ENCODE measurements at places on chromosomes 2 and 18.

- DNase-seq = no peak
- H3K36me3 ChIP-seq = peaks cover 15% of the 10 kb centered on the region
- H3K4me1 ChIP-seq = peaks cover 23% of the 10 kb centered on the region
- no peak overlapping the region for H3K27ac ChIP-seq
- H3K4me3 ChIP-seq = no peak overlapping the region
- no peaks in the 10 kb centered on the region for H3K27me3 ChIP-seq
Measured at GRCh38 chr2:105042189-105042588, 4.3 kb downstream of the MRPS9 start.

DNA sequence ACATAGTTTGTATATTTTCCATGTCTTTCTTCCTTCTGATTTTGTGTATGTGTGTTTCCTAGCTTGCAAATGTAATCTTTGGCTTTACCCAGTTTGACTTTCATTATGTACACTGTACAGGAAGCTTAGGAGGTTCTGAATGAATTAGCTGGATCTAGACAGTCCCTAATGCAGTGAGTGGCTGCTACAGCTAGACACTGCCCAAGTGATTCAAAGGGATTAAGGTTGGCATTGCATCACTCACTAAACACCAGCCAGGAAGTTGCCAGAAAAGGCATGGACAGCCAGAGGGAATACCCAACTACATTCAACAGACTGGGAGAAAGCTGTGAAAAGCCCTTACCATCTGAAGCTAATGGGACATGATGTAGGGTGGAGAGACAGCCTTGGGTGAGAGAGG lies 316.0 kb upstream of the MEX3C start:
- no peak overlapping the region for H3K4me3 ChIP-seq
- no peak for DNase-seq
- no peaks in the 10 kb centered on the region for H3K27me3 ChIP-seq
- H3K4me1 ChIP-seq = no peaks in the 10 kb centered on the region

- peaks cover 64% of the 10 kb centered on the region for H3K36me3 ChIP-seq
- no peak for DNase-seq
- peaks cover 48% of the 10 kb centered on the region for H3K4me1 ChIP-seq
- H3K27me3 ChIP-seq = no peaks in the 10 kb centered on the region
Measured at GRCh38 chr2:233140978-233141377, 80.8 kb downstream of the INPP5D start.

DNA sequence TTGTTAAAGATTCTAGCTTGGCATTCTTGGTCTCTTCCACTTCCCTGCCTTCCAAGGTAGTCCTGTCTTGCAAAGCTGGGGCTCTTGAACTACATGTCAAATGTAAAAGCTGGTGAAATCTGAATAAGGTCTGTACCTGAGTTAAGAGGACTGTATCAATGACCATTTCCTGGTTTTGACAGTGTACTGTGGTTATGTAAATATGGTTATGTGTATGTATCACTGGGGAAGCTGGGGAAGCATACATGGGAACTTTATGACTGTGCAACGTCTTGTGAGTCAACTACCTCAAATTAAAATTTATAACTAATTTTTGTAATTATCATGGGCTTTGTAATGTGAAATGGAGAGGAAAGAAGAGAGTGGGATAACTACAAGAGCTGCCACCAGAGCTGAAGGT lies 81.7 kb downstream of the COL4A4 start:
- DNase-seq = no peak
- no peaks in the 10 kb centered on the region for H3K36me3 ChIP-seq
- no peak overlapping the region for H3K4me3 ChIP-seq
- H3K4me1 ChIP-seq = no peaks in the 10 kb centered on the region
- no peak overlapping the region for H3K27ac ChIP-seq
- peaks cover 6% of the 10 kb centered on the region for H3K27me3 ChIP-seq

GRCh38 chr2:42944779-42945415 lies 152.5 kb upstream of the HAAO start:
- DNase-seq = no peak
- no peaks in the 10 kb centered on the region for H3K36me3 ChIP-seq
- H3K27ac ChIP-seq = no peak overlapping the region
- peaks cover 6% of the 10 kb centered on the region for H3K4me1 ChIP-seq
- H3K27me3 ChIP-seq = no peaks in the 10 kb centered on the region

DNA sequence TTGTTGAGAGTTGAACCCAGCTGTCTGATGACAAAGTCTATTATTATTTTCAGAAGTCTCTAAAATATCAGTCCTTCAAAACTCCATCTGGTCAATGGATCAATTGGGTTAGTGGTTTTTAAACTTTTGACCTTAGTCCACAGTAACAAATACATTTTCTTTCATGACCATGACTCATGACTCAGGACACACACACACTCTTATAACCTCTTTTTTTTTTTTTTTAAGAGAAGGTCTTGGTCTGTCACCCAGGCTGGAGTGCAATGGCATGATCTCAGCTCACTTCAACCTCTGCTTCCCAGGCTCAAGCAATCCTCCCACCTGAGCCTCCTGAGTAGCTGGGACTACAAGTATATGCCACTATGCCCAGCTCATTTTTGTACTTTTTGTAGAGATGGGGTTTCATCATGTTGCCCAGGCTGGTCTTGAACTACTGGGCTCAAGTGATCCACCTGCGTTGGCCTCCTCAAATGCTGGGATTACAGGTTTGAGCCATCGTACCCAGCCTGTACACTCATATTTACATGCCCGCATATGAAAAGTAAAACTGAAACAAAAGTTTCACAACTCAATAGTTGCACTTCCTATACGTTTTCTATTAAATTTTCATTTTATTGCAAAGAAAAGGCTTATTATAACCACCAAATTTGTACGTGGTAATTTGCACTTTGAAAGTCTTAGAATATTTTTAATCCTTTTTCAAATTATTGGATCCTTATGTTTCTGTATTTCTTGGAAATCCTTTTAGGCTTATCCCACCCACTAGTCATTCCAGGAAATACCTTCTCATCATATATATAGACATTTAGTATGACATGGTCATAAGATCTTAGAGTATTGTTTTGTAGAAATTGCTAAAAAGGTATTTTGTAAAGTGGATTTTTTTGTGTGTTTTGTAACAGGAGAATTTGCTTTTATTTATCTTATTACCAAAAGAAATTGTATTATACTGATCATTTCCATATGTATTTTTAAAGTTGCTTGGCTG lies 199.0 kb downstream of the LPIN1 start:
- DNase-seq = no peak
- H3K36me3 ChIP-seq = peaks cover 5% of the 10 kb centered on the region
- peaks cover 10% of the 10 kb centered on the region for H3K4me1 ChIP-seq
- H3K27ac ChIP-seq = peak overlapping the region; percentile 86
- H3K4me3 ChIP-seq = peak overlapping the region; percentile 71

DNA sequence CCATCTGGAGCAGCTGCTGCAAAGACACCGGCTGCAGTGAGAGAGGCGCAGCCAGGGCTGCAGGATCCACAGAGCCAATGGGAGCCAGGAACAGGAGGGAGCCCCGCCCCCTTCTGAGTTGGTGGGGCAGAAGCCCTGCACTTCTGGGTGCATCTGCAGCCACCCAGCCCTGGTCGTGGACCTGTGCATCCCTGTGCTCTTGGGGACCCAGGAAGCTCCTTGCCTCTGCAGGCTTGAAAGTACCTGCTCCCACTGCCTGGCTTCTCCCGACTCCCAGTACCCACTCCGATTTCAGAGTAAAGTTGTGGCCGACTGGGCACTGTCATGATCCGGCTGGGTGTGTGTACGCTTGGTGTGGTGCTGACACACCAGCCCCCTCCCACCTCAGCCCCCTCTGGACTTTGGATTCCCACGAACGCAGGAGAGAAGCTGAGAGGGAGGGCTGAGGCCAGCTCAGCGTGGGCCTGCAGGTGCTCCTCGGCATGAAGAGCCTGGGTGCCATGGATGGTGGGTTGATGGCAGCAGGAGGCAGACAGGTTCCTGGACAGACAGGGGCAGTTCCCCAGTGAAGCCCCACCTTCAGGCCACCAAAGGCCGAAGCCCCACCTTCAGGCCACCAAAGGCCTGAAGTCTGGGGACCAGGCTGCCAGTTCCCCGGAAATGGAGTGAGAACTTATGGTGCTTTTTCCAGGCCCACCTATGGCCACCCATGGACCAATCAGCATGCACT lies 34.9 kb downstream of the LRRTM4 start:
- no peaks in the 10 kb centered on the region for H3K27me3 ChIP-seq
- no peak overlapping the region for H3K4me3 ChIP-seq
- H3K27ac ChIP-seq = no peak overlapping the region

GRCh38 chr2:173109253-173110188 lies 33.9 kb downstream of the MAP3K20 start:
- peaks cover 9% of the 10 kb centered on the region for H3K27me3 ChIP-seq
- H3K4me1 ChIP-seq = peaks cover 7% of the 10 kb centered on the region
- H3K36me3 ChIP-seq = peaks cover 18% of the 10 kb centered on the region
- DNase-seq = no peak
- H3K4me3 ChIP-seq = no peak overlapping the region

DNA sequence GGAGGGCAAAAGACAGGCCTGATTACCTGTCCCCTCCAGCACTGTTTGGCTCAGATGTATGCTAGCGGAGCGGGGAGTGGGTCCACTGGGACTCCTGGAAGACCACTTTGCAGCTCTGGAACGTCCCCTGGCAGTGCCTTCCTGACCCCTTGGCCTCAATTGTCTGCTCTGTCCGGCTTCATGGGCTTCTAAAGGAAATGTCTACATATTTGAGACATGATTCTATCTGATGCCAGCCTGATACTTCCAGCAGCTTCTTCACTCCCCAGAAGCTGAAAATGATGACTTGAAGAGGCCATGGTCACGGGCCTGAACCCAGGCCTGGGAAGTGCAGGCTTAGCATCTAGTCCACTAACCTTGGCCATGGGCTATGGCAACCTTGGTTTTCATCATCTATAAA lies 112.1 kb downstream of the ACAA2 start:
- no peak overlapping the region for H3K4me3 ChIP-seq
- peaks cover 2% of the 10 kb centered on the region for H3K27me3 ChIP-seq
- no peaks in the 10 kb centered on the region for H3K36me3 ChIP-seq
- no peak for DNase-seq
- no peaks in the 10 kb centered on the region for H3K4me1 ChIP-seq

- no peak overlapping the region for H3K27ac ChIP-seq
- no peaks in the 10 kb centered on the region for H3K36me3 ChIP-seq
- H3K4me3 ChIP-seq = no peak overlapping the region
- DNase-seq = no peak
- H3K27me3 ChIP-seq = peaks cover 4% of the 10 kb centered on the region
Measured at GRCh38 chr2:69149631-69150215, 136.7 kb downstream of the ANTXR1 start.

- no peak overlapping the region for H3K4me3 ChIP-seq
- no peak for DNase-seq
- H3K27ac ChIP-seq = no peak overlapping the region
- no peaks in the 10 kb centered on the region for H3K27me3 ChIP-seq
- H3K36me3 ChIP-seq = no peaks in the 10 kb centered on the region
Measured at GRCh38 chr18:6878556-6879297, 149.2 kb downstream of the ARHGAP28 start.

GRCh38 chr2:29159125-29159524 lies 43.9 kb downstream of the CLIP4 start:
- H3K27me3 ChIP-seq = no peaks in the 10 kb centered on the region
- DNase-seq = no peak
- H3K27ac ChIP-seq = no peak overlapping the region
- peaks cover 7% of the 10 kb centered on the region for H3K4me1 ChIP-seq
- peaks cover 24% of the 10 kb centered on the region for H3K36me3 ChIP-seq
- no peak overlapping the region for H3K4me3 ChIP-seq

DNA sequence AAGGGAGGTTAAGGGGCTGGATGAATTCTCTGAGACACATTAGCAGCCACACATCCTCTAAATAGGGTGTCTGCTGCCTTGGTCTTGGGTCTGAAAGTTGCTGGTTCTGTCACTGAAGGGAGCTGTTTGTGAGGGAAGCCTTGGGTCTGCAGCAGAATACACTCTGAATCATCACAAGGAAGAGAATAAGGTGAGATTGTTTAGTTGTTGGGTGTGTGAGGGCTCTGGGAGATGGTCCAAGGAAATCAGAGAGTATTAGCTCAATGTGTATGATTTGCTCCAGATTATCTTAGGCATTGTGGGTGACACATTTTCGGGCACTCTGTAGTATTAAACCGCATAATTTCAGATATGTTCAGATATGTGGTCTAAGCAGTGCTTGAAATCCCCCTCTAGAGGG lies 548.5 kb downstream of the SLC4A3 start:
- no peaks in the 10 kb centered on the region for H3K4me1 ChIP-seq
- no peak overlapping the region for H3K27ac ChIP-seq
- no peaks in the 10 kb centered on the region for H3K27me3 ChIP-seq
- DNase-seq = no peak

DNA sequence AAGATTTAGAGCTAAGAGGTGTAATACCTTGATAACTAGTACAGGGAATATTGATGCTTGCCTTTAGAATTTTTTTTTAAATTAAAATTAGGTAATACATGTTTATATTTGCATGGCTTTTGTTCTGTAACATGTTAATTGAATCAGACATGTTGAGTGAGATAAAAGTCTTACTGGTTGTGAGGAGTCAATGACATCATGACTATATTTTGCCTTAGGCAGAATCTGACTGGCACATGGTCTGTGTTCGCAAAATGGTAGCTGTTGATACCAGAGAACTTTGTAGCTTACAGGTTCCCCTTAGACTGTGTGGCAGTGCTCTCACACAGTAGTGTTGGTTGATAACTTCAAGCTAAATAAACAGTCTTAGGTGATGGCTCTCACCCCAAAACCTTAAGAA lies 199.7 kb downstream of the PTPRM start:
- H3K4me3 ChIP-seq = no peak overlapping the region
- H3K36me3 ChIP-seq = no peaks in the 10 kb centered on the region
- H3K4me1 ChIP-seq = no peaks in the 10 kb centered on the region
- DNase-seq = no peak
- H3K27me3 ChIP-seq = no peaks in the 10 kb centered on the region

- no peak overlapping the region for H3K27ac ChIP-seq
- H3K4me1 ChIP-seq = peaks cover 6% of the 10 kb centered on the region
- H3K36me3 ChIP-seq = no peaks in the 10 kb centered on the region
- H3K27me3 ChIP-seq = no peaks in the 10 kb centered on the region
- H3K4me3 ChIP-seq = no peak overlapping the region
Measured at GRCh38 chr18:70598406-70598805, 309.6 kb downstream of the SOCS6 start.

DNA sequence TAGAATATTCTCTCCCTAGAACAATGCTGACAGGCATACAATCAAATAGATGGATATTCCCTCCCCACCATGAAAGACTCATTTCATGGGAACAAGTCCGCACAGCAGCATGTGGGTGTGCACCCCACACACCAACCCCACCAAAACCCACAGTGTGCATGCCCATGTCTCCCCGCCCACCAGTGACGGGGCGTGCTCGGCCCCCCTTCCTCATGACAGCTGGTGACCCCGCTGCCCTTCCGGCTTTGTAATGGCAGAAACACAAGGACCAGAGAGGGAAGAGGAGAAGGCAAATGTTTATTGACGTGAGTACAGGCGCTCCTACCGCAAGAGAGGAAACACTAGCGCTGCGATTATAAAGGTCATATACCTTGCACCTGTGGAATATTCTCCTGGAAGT lies 30.8 kb upstream of the ODC1 start:
- no peak for DNase-seq
- no peak overlapping the region for H3K27ac ChIP-seq
- peaks cover 9% of the 10 kb centered on the region for H3K4me1 ChIP-seq
- H3K4me3 ChIP-seq = no peak overlapping the region
- peaks cover 29% of the 10 kb centered on the region for H3K27me3 ChIP-seq

- H3K27me3 ChIP-seq = peaks cover 71% of the 10 kb centered on the region
- H3K36me3 ChIP-seq = no peaks in the 10 kb centered on the region
- peak overlapping the region; percentile 22 for H3K4me3 ChIP-seq
- H3K4me1 ChIP-seq = peaks cover 7% of the 10 kb centered on the region
- DNase-seq = peak; percentile 58
- H3K27ac ChIP-seq = no peak overlapping the region
Measured at GRCh38 chr2:85133751-85134254, 611 bp downstream of the TCF7L1 start.

All from activated naive CD8-positive, alpha-beta T cell treated with anti-CD3 and anti-CD28 coated beads, Interleukin-2, amount 10 ng/mL, durations not matched to agents 7 days and 5 days (primary cell).